ENCODE measurements at places on chromosomes 4 and X.

DNA sequence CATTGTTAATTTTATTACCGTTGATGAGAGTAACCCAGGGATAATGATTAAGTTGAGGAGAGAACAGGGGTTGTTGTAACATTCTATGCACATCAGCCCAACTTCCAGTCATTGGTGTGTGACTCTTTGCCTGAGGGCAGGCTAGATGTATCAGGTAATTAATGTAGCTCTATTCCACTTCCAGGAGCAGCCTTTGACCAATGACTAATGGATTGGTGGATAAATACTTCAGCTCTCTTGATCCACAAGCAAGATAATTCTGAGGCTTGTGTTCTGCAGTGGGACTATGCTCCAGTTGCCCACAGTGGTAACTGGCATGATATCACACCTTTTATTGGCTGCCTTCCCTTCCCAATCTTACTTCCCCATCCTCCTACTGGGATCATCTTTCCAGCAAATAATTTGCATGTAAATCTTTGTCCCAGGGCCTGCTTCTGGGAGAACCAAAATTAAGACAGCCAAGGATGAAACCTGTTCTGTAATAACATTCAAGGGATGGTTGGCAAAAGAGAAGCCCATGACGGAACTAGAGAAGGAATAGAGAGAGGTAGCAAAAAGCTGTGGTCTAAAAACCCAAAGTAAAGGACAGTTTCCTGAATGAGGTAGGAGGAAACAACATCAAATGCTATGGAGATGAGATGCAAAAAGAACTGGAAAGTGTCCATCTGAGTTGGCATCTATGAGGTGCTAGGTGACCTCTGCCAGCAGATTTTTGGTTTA is 241.4 kb upstream of the RPS6KA3 start:
- DNase-seq: no peak

DNA sequence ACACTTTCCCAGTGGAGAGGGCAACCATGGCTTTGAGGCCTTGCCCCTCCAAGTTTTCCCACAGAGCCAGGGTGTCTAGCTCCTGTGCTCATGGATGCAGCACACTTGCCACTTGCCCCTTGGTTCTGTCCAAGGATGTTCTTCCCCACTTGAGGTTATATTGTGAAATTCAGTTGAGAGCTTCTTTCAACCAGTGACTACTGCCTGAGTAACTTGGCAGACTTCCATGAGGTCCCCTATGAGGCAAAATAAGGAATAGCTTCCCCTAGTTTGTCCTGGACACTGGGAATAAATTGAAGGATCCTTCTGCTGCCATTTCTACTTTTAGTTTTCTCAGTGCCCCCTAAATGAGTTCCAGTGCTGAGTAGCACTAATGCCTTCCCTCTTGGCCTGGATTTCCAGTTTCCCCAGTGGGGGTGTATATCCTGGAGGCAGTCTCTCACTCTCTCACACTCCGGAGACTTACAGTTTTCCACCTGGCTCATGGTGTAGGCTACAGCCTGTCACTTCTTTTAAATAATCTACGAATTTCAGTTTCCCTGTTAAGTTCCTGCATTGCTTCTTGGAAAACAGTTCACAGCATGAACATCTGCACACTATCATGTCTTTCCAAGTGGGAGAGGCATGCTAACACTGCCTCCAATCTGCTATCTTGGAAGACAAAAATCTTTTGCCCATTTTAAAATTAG is 36.4 kb upstream of the ADH4 start:
- peak; percentile 58 for DNase-seq

- DNase-seq: no peak
Observed at GRCh38 chr4:83180431-83180968, 66.0 kb upstream of the PLAC8 start.

GRCh38 chr4:128639541-128640270 is 169.8 kb upstream of the JADE1 start:
- DNase-seq: peak; percentile 57

- DNase-seq: no peak
Observed at GRCh38 chr4:172843192-172843591, 325.4 kb upstream of the GALNT7 start.

- DNase-seq: no peak
Observed at GRCh38 chr4:98544818-98545414, 113.5 kb downstream of the TSPAN5 start.

GRCh38 chrX:102599951-102600579 is 750 bp downstream of the ARMCX5 start:
- DNase-seq: peak; percentile 30

DNA sequence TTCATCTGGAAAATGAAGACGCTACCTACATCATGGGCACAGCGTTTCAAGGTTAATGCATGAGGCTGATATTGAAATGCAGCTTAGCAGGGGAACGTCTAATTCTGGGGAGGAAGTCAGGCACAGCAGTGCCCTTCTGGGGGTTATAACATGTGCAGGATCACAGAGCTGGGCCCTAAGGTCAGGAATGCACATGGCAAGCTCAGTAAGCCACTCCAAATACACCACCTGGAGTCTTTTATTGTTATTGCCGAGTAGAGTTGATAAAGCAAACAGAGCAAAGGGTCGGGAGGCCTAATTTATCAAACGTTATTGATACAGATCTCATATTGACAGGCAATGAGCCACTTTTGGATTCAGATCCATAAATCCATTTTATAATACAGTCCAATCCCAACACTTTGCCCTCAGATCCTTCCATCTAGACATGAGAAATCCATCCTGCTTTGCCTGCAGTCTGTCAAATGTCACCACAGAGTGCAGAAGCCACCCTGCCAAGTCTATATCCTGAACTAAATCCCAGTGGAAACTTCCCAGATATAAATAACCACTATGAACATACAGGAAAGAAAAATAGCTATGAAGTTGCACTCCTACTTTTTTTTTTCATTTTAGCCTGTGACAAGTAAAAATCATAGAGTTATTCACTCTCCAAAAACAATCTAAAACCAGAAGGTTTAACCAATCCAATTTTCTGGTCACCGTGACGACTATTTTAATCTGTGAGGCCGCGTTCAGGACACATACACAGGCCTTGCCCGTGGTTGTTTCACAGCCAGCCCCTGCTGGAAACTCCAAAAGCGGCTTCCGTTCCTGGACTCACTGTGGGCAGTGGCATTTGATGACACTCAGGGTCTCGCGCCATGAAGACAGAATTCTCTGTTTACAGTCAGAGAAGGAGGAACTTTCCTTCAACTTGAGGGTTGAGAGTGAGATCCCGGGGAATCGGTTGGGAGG is 335.4 kb downstream of the DHX15 start:
- no peak for DNase-seq

DNA sequence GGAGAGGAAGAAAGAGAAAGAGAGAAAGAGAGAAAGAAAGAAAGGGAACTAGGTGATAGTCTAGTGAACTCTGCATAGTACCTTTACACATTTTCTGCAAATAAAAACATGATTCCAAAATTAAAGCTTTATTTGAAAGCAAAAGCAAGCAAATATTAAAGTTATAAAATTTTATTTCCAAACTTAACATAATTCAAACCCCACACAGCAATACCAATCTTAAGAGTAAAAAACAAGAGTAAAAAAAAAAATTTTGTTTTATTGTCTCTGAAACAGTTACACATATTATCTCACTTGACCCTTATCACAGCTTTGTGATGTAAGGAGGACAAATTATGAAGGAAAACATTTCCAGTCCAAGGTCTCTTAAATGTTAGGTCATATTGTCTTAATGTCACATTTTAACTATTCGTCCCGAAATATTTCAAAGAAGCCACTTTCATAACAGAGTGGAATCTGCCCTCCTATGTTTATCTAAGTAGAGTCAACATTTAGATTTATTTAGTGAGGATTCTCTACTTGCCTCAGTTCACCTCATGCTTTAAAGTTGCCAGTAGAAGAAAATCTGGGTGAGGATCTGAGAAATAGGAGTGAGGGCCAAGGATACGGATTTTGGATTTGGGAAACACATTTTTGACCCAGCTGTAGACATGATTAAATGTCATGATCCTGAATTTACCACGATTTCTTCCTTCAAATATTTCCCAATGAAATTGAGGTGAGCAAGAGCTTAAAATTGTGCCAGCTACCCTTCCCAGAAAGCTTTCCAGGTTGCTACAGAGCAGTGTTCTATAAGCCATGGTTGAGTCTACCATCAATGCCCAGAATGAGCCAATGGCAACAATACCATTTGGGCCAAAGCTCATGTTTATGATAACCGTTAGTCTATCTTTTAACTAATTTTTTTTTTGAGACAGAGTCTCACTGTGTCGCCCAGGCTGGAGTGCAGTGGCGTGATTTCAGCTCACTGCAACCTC is 7.5 kb upstream of the FGA start:
- no peak for DNase-seq

GRCh38 chrX:78931814-78932213 is 13.4 kb upstream of the P2RY10 start:
- no peak for DNase-seq

DNA sequence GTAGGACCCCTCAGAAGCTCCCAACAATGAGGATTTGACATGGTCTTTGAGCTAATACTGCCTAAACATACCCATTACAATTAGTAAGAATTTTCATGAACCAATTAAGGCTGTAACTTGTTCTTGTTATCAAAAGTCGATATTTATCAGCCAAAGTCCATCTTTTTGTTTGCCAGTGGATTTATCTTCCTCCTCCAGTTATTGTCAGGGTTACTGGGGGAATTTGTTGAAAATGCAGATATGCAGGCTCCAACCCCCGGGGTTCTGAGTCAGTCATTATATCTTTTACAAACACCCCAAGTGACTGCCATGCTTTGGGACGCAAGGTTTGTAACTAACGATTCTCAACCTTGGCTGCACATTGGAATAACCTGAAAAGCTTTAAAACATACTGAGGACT is 338.8 kb upstream of the PPARGC1A start:
- DNase-seq: no peak

DNA sequence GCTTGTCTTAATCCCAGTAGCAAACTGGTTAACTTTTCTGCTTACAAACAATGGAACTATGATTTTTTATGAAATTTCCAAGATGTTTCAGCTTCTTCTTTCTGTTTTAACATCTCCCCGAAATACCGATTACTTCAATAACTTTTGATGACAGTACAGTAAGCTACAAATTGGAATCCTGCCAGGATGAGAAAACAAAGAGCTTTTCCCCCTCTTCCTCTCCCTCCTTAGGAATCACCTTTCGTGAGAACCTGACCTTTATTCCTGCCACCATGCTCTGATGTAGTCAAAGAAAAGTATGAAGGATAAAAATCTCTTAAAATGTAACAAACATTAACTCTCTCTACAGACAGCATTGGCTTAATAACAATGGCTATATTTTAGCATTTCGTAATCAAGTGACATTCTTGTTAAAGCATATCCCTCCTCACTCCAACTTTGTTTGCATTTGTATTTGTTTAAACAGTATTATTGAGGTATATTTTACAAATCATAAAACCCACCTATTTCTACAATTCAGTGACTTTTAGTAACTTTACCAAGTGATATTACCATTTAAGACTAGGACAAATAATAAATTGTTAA is 148.7 kb upstream of the NAP1L5 start:
- DNase-seq: peak; percentile 22

GRCh38 chr4:15894393-15894792 is 44.1 kb downstream of the FGFBP1 start:
- no peak for DNase-seq

- DNase-seq: no peak
Observed at GRCh38 chrX:42466332-42467046, 311.5 kb downstream of the PPP1R2C start.

DNA sequence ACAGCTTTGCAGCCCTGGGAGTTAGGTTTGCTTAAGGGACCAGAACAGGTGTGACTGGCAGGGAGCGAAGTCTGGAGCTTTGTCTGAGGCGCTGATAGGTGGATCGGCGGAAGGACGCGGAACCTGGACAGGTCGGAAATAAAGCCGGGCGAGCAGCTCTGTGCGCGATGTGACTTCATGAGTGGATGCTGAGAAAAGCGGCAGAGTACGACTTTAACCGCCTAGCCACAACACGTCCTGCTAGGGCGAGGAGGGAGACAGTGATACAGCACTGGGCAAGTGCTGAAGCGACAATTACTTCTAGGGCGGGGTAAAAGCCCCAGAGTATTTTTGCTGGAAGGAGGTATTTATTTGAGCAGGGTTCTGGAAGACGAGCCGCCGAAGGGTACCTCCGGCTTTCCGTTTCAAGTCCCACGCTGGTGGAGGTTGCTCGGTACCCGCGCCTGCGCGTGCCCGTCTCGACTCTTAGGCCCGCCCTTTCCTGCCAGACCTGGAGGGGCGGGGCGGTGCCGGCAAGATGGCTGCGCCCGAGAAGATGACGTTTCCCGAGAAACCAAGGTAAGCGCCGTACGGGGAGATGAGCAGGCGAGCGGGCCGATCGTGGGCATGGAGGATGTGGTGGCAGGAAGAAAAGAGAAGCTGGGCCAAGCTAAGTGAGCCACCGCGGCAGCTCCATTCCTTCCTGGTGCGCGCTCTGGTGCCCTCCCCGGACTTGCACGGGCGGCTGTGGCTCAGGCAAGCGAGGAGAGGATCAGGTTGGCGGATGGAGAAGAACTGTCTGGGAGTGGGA is at the start of gene ZRSR2:
TSS of gene ZRSR2 (plus strand) at position 506 of the 790 bp plus-strand sequence. CDS start at position 518, 12 bp downstream.
- DNase-seq: peak; percentile 77

DNA sequence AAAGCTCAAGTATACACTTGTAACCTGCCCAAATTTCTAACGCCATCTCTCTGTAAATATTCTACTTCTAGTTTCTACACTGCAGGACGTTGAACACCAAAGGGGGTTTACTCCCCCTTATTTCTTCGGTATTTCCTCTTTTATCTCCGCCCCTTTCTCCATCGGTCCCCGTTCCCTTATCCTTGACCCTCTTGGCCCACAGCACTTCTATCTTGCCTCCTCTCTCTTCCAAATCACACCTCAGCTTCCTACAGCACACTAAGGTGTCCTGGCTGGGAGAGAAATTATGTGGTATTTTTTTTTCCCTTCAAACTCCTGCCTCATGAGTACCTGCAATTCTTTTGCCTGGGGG is 715 bp downstream of the ZMAT1 start:
- no peak for DNase-seq

GRCh38 chr4:7327341-7327885 is 107.3 kb downstream of the PSAPL1 start:
- DNase-seq: no peak

- DNase-seq: no peak
Observed at GRCh38 chr4:78566834-78567499, 15.4 kb downstream of the ANXA3 start.

- DNase-seq: peak; percentile 83
Observed at GRCh38 chr4:140233791-140234696, 80.1 kb upstream of the MAML3 start.

DNA sequence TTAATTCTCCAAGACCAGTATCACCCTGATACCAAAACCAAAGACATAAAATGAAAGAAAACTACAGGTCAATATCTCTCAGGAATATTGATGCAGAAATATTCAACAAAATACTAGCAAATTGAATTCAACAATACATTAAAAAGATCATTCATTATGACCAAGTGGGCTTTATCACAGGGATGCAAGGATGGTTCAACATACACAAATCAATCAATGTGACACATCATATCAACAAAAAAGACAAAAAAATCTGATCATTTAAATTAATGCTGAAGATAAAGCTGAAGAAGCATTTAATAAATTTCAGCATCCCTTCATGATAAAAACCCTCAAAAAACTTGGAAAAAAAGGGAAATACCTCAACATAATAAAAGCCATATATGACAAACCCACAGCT is 341.4 kb downstream of the GUCY2F start:
- DNase-seq: no peak

DNA sequence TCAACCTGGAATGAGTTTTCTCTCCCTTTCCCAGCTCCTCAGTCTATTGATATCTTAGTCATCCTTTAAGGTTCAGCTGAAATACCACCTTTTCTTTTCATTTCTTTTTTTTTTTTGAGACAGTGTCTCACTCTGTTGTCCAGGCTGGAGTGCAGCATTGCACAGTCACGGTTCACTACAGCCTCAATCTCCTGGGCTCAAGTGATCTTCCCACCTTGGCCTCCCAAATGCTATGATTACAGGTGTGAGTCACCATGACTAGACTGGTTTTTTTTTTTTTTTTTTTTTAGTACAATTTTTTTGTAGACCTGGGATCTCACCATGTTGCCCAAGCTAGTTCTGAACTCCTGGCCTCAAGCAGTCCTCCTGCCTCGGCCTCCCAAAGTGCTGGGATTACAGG is 28.9 kb downstream of the AFF1 start:
- no peak for DNase-seq

Data from fibroblast of villous mesenchyme (primary cell).